ENCODE measurements at places on chromosomes 11 and 22.

DNA sequence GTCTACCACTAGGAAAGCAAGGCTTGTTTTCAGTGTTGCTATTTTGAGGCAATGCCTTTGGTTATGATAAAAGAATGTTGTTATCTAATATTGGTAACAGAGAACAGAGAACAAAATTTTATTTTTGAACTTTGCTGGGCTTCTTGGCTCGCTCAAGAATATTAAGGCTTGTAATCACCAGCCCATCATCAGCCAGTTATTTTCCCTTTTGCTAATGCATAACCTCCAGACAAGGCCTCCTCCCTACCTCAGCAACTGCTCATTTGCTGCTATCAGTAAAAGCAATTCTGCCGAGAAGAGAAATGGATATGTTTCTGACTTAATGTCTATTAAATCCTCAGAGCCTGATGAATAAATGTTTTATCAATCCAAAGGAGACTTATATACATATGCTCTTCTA is 8.9 kb downstream of the MTMR2 start:
- no peak for DNase-seq

DNA sequence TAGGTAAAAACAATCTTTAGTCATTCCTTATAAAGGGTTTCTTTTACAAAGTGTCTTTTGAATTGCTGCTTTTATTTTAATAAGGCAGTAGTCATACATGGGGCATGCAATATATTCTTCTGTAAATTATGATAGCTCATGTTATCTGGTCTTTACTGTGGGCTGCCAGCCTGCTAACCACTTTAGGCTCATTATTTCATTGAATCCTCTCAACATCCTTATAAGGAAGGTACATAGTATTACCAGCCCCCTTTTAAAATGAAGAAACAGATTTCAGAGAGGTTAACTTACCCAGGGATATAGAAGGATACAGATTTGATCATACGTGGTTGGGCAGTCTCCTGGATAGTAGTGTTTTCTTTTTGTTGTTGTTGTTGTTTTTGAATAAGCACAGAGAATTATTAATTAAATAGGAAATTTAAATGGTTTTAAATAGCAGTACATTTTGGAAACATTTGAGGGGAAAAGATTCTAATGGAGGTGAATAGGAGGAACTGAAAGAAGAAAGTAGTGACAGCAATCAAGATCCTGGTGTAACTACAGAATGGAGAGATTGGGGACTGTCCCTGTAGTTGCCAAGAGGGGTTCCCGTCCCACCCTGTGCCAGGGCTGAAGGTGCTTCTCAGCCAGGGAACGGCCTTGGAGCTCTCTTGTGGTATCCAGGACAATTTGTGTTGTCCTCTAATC is 21.0 kb downstream of the SPECC1L start:
- no peak for DNase-seq

DNA sequence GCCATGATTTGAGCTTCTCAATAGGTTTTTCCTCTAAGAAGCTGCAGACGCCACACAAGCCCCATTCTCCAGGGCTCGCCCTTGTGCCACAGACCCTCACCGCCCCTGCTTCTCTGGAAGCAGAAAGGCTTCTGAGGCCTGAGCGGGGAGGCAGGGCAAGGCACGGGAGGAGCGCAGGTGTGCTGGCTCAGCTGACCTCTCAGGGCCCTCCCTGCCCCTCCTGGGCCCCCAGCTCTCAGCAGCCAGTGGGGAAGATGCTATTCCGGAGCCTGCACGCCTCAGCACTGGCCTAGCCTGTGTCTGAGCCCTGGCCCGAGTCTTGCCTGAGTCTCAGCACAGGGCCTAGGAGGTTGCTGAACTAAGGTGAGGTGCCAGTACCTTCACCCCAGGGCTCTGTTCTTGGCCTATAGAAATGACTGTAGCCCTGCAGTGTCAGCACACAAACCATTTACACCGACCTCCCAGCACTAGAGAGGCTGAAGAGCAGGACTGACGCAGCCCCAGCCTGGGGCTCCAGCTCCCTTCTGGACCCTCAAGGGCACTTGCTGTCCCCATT is 47.1 kb upstream of the LMO1 start:
- DNase-seq, result no peak

- no peak for DNase-seq
Observed at GRCh38 chr22:27462190-27462589, 339.4 kb downstream of the MN1 start.

DNA sequence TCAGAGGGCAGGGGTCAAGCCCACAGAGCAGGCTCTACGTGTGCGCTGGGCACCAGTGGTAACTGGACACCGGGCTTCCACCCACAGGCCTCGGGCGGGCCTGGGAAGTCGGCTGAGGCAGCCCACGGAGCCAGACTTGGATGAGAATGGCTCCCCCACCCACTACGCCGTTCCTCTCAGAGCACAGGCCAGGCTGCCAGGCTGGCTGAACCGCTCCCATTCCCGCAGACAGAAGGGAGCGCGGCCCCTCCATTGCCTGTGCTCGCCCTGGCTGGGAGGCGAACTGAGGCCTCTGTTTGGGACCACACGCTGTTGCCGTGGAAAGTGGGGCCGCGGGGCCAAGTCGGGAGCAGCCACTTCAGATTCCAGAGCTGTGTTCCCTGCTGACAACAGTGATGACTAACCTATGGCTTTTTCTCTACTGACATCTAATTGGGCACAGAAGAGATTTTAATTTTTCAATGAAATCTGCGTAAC is 63.9 kb downstream of the MYH9 start:
- no peak for DNase-seq

- DNase-seq, result no peak
Observed at GRCh38 chr11:9691865-9692264, 28.0 kb downstream of the SWAP70 start.

GRCh38 chr11:111388842-111389241 is 9.8 kb upstream of the POU2AF1 start:
- no peak for DNase-seq

DNA sequence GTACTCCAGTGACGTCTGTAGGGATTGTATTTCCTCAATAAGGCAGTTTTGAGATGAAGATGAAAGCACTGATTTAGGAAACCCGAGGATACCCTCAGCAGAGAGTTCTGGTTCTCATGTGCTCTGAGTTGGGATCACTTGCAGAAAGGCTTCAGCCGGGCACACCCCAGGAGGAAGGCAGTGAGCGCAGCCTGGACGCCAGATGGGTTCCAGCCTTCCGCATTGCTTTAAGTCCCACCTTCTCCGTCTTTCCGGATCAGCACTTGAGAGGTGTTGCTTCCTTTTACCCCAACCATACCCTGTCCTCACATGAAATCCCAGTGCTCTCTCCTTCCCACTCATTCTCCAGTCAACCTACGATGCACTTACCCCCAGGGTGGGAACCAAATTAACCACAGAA is 239.5 kb upstream of the CADM1 start:
- no peak for DNase-seq

- peak; percentile 66 for DNase-seq
Observed at GRCh38 chr22:46791201-46791731, 28.8 kb downstream of the TBC1D22A start.

DNA sequence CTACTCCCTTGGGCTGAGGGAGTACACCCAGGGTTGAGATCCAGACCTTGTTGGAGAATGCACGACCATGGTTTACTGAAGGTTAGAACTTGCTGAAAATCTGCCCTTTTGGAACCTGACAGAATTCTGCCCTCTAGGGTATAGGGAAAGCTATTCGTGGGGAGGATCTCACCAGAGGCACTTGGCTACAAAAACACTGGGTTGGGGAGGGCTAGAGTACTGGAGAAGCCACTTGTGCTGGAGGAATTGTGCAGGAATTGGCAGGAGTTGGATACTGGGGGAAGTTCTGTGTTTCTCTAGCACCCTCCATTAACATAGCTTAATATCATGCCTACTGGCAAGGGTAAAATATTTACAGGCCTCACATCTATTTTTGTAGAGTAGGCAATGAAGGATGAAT is 55.8 kb downstream of the PPME1 start:
- DNase-seq, result no peak

DNA sequence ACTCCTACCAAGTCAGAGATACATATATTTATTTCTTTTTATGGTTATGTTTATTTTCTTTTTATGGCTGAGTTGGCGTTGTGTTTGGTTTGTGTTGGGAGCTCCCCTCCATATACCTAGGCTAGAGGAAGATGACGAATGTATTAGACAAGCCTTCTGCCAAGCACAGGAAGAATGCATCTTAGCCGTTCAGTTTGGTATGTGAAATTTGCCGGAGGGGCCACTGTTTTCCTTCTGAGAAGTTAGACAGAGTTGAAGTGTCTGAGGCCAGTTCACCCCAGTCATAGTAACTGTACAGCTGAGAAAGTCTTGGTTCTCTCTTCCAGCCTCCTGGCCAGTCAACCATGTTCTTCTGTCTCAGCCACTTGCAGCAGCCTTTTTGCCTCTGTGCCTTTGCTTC is 29.8 kb downstream of the TEAD1 start:
- DNase-seq, result no peak

DNA sequence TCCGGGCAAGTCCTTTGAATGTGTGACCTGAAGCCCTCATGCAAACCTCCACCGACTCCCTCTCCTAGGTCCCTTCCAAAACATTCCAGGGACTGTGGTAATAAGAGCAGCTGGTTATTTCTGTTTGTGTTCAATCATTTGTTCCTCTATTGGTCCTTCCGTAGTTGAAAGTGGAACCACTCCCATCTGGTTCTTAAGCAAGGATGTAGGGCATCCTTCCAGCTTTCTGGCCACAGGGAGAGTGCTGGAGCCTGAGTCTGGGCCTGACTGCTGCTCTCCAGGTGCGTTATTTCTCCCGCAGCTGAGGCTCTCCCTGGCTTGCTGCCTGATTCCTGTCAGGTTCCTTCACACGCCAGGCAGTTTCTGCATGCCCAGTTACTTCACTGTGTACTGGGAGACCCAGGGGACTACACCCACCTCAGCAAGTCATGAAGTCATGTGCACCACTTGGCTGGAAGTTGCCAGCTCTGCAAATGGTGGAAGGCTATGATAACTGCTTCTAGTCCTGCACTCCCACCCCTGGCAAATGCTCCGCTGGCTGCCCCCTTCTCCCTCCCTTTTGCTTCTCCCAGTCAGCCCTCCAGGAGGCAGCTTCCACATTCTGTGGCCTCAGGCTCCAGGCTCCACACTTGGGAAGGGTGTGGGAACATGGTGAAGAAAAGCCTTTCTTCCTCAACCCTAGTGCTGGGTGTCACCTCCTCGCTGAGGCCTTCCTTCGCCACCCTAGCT is 4.0 kb upstream of the ALX4 start:
- no peak for DNase-seq
